Right renal cortex interstitium (tissue), 3 donors: ENCODE measurements at places on chromosomes 1 and 21. TPM values are rescaled to one million over a fixed set of nuclear protein-coding genes. Genes with fewer than 3 reads are reported as not detected.

- no peak for DNase-seq
These were observed 7.1 kb upstream of the ZSCAN20 start for GRCh38 chr1:33465316-33465715.

- no peak for DNase-seq
These were observed 5.6 kb downstream of the MX2 start for GRCh38 chr21:41367301-41367944.

DNA sequence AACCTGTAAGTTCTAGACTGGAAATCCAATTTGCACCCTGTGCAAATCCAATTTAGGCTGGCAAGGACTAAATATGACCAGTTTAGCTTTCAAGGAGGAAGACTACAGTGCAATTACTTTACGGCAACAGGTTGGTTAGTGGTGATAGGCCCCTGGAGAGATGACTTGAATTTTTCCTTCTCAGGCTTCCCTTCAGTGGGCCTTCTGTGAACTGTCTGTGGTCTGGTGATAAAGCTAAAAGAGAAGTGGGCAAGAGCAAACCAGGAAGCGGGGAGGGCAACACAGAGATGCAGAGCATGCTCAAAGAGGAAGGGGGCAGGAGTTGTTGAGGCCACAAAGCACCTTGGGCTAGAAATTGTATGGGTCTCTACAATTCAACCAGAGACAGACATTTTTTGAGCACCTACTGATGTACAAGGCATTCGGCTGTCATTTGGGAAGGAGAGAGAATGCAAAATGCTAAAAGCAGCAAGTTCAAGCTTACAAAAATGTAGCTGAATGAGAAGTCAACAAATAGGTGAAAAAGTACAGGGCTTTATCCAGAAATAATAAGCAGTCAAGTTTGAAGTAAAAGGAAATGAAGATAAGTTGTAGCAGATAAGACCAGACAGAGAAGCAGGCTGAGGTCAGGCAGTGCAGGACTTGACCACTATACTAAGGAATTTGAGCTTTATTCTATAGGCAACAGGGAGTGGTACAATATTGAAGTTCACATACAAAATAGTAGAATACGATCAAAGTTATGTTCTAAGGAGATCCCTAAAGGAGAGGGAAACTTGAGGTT, 23.9 kb downstream of the INPP5B start:
- no peak for DNase-seq

DNA sequence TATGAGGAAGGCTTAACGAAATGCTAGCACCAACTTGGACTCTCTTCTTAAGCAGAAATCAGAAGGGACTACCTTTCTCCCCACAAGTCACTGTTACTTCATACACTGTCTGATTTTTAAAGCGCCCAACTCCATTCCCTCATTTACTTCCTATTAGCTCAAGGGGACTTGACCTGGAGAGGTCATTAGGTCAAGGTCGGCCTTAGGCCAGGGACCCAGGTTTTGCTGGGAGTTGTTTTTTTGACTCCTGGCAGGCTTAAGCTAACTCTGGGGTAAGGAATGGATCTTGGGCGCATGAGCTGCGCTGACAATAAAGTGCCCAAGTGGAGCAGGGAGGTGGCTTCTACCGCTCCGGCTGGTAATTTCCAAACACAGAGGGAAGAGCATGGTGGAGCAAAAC, 16.8 kb downstream of the ADAR start:
- no peak for DNase-seq

- DNase-seq: no peak
These were observed 30.3 kb upstream of the PLA2G2C start for GRCh38 chr1:20216574-20216973.

DNA sequence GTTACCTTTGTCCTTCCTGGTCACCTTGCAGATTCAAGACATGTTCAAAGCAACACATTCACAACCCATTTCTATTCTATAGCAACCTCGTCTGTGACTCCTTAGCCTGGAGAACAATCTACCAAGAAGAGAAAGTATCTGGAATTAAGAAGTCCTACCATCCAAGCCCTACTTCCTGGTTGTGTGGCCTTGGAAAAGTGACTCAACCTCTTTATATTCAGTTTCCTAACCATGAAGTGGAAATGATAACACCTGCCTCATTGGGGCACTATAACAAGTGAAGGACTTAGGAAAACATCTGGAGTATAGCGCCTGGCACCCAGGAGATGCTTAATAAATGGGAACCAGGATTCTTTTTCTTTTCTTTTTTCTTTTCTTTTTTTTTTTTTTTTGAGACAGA, 36.5 kb upstream of the SRRM1 start:
- no peak for DNase-seq

DNA sequence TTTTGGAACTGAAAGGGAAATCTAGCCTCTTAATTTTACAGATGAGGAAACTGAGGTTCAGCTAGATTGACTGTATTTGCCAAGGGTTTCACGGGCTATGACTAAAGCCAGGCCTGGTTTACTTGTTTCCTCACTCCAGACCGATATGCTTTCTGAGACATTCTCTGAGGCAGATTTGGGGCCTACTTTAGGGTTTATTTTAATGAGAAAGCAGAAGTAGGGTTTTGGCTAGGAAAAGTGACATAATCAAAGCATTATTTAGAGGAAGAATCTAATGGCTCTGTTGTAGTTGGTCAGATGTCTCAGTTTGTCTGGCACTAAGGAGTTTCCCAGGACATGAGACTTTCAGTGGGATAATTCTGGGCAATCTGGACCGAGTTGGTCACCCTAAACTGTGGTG, 1.5 kb upstream of the RPTN start:
- no peak for DNase-seq

DNA sequence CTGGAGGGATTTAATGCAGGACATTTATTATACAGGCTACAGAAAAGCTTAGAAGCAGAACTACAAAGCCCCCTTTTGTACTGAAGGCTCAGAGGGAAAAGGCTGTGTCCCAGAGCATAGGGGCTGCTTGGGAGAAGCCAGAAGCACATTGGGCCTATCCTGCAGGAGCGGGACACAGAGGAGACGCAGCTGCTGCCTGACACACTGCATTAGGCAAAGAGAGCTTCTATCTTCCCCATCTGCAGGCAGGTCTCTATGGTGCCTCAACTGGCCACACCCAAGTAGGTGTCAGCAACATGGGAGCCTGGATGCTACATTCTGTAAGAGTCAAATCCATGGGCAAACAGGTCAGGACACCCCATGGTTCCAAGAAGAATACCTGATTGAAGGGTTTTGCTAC, 595.9 kb downstream of the AJAP1 start:
- no peak for DNase-seq

- DNase-seq: no peak
These were observed 11.7 kb downstream of the SEMA4A start for GRCh38 chr1:156165083-156165482.

DNA sequence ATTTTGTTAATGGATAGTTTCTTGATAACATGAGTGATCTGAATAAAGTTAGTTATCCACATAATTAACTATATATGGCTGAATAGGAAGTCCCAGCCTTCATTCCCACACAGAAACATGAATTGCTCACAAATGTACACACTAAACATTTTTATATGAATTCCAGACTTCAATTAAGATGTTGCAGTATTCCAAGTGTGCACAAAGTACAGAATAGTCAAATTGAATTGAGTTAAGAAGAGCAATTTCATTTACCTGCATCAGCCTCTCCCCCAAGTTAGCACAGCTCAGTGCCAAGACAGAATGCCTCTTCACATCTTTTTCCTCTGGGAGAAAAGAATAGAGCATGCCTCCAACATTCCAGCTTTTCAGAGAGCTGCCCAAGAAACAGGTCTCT, 207.0 kb upstream of the SAMSN1 start:
- DNase-seq: no peak

DNA sequence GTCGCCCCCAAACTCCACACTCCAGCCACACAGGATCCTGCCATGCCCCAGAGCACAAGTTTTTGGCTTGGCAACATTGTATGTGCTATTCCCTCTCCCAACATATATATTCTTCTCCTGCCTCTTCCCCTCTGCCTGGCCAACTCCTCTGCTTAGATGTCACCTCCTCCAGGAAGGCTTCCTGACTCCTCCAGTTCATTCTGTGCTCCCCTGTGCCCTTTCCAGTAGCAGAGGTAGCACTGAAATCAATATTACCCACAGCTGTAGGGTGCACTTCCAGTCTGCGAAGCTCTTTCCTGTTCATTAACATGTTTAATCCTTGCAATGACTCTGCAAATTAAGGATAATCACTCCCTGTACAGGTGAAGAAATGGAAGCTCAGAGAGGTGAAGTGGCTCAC, 21.2 kb downstream of the ALDH4A1 start:
- no peak for DNase-seq

- no peak for DNase-seq
These were observed 20.1 kb downstream of the FAAP20 start for GRCh38 chr1:2174348-2175054.

- DNase-seq: no peak
These were observed 301.7 kb upstream of the PROX1 start for GRCh38 chr1:213685992-213686582.

DNA sequence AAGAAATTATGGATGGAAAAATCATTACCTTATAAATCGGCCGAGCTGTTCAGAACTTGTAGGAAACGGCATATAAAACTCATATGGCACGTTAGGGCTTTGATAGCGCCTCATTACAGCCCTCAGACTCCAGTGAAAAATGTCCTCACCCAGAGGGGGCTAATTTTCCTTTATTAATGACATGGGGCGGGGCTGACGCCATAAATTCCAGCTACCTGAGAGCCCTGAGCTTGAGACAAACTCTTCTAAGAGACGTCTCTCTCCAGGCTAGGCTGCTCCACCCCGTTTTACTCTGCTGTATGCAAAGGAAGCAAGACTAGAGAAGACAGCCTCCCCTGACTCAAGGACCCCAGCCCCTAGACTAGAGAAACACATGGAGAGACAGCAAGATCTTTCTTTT, 149.4 kb downstream of the TRABD2B start:
- DNase-seq: no peak

GRCh38 chr1:205570796-205571537, 60.8 kb downstream of the ELK4 start:
- DNase-seq: no peak

GRCh38 chr1:87450136-87450535, 121.5 kb downstream of the LMO4 start:
- no peak for DNase-seq

DNA sequence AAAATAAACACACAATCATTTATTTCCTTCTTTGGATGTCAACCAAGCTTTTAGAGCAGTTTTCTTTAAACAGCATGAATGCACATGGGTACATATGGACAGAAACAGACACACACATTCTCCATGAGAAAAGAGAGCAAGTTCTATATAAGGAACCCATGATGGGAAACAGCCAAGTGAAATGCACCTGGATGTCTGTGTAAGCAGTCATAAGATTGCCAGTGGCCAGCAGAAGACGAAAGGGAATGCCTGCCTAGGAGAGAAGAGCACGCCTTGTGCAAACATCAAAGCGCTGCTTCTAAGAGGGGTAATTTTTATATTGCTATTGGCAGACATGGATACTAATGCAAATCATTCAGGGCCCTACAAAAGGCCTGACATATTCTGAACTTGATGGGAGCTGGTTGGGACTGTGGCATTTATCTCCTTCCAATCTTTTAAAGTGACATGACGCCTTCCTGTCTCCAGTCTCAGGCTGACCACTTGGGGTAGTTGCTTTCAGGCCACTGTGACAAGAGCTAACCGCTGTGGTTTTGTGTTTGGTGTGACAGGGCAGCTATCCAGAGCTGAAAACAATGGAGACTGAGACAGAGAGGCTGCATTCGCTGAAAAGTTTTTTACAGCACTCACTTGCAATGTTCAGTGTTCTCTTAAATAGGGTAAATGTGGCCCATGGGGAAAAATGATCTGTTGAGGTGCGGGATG, 75.0 kb upstream of the DPT start:
- DNase-seq: no peak

DNA sequence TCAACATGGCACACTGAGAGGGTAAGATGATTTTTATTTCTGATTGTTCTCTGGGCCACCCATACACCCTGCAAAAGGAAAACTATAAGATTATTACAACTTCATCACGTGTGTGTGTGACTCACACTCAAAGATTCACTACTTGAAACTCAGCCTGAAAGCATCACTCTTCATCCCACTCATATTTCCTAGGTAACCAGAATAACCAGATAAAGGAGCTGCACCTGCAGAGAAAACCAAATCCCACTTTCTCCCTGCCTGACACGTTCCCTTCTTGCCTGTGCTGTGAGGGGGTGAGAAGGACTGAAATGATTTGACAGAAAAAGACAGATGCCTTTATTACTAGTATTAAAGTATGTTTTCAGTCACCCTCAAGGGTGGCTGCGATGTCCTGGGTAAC, 131.6 kb downstream of the TGFBR3 start:
- no peak for DNase-seq

DNA sequence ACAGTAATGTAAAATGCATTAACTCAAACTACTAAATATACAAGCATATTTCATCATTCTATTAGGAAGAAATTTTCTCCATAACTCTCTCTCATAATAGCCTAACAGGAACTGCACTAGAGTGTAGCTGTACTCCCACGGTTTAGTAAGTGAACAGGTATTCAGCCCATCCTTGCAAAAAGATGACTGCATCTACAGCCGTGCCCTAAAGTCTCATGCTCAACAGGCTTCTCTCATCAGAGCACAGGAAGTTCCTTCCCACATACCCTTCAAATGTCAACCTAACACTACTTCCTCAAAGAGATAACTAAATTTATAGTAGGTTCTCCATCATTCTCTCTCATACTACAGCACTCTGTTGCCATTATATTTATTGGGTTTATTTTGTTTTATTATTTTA, 251.6 kb downstream of the AKT3 start:
- DNase-seq: no peak

GRCh38 chr1:34066981-34067603, 97.9 kb downstream of the CSMD2 start:
- no peak for DNase-seq

DNA sequence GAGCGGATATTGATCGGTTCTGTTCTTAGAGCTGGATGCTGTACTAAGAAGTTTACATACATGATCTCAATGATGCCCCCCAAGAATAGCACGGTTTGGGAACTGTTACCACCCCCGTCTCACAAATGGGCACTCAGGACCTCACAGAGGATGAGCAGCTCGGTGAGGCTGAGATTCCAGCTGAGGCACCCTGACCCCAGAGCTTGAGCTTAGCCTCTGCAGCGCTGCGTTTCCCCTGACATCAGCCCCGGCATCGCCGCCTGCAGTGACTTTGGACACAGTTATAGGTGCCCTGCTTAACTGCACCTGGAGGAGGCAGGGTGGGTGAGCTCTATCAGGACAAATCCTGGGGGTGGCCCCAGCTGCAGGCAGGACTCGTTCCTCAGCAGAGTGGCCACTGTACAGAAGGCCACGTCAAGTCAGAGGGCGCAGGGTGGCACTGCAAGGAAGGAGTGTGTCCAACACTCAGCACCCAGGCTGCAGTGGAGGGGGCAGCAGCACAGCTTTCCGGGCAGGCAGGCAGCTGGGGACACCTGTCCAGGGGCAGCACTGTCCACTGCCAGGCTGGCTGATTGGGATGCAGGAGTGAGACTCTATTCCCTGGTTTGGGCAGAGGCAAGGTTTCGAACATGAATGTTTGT, 65.8 kb upstream of the ABCG1 start:
- no peak for DNase-seq

GRCh38 chr21:45828580-45829570, 152.7 kb upstream of the COL6A1 start:
- no peak for DNase-seq

The TNFRSF18 gene
- polyA plus RNA-seq: 0.68 TPM

The CTSK gene
- polyA plus RNA-seq: 15.7 TPM

The RHBDL2 gene
- 0.86 TPM for polyA plus RNA-seq

The COL6A1 gene
- 201 TPM for polyA plus RNA-seq

The DESI2 gene
- 53.7 TPM for polyA plus RNA-seq

The PKNOX1 gene
- polyA plus RNA-seq: 27.4 TPM

The CHRNB2 gene
- polyA plus RNA-seq: 0.75 TPM

The WDR64 gene
- 0.51 TPM for polyA plus RNA-seq

The CLCNKB gene
- 69.9 TPM for polyA plus RNA-seq

The TMEM200B gene
- 12.6 TPM for polyA plus RNA-seq
